CD4-positive, alpha-beta T cell treated with Interleukin-21 for 1 hour (primary cell): ENCODE measurements at places on chromosomes 12 and 14.

GRCh38 chr12:112564160-112564784, 145.5 kb downstream of the PTPN11 start:
- no peak for DNase-seq

DNA sequence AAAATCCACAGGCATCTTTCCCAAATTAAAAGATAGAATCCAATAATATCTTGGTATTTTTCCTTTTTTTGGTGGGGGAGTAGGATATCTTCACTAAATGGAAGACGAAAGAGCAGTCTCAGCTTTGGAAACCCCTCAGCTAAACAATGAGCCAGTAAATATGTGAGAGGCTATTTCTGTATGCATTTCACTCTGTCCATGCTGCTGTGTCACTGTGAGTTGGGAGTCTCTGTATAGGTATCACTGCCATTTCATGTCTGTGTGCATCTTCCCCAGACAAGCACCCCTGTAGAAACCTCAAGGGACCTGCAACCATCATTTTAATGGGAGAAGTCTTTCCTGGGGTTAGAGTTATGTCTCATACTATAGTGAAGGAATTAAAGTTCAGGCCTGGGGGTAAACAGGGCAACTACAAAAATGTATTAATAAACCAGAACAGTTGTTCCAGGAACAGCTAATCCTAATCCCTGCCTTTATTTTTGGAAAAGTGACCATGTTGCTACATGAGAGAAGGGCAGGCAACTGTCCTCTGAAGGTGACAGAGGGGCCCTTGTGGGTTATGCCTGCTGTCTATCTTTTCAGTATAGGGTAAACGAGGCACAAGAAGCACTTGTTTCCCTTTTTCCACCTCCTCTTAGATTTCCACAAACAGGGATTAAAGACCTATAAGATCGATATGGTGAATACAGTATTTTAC, 11.3 kb upstream of the STAC3 start:
- no peak for DNase-seq

DNA sequence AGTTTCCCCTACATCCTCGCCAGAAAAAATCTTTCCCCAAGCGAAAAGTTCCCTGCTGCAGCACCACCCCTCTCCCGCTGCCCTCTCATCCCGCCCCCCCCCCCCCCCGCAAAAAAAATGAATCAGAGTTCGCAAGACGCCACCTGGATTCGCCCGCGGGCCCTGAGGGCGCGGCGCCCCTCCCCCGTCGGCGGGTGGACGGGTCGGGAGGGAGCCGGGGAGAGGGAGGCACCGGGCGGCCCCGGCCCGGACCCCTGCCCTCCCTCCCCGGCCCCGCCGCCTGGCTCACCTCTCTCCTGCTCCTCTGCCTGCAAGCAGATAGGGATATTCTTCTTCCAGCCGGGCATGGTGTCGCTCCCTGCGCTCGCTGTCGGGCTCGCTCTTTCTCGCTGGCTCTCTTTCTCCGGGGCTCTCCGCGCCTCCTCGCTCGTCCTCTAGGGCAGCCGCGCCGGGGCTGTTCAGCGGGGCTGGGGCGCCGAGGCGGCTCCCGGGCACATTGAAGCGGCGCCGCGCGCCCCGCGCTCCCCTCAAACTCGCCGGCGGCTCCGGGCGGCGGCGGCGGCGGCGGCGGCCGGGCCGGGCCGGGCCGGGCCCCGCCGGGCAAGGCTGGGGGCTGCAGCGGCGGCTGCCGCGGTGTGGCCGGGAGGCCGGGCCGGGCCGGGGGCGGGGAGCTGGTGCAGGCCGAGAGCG, 200.3 kb upstream of the CAND1 start:
- peak; percentile 28 for DNase-seq

DNA sequence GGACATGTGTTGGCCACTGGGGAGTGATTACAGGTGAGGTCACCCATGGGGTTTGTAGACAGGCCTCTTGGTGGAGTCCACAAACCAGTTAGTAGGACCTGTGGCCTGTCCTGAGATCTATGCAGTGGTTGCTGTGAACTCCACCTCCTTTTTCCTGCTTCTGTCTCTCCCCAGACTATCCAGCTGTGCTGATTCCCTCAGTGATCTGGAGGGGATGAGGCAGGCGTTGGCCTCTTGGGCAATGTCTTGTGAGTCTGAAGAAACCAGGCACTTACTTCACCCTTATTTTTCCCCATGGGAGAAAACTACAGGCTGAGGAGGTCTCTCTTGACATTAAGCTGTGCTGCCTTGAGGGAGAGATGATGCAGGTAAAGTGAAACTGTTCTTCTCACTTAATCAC, 257.2 kb upstream of the PRICKLE1 start:
- DNase-seq = no peak

- DNase-seq = no peak
Measured at GRCh38 chr12:79524507-79525148, 166.1 kb downstream of the PAWR start.

GRCh38 chr14:68768316-68768715, 24.6 kb downstream of the ZFP36L1 start:
- DNase-seq = no peak

DNA sequence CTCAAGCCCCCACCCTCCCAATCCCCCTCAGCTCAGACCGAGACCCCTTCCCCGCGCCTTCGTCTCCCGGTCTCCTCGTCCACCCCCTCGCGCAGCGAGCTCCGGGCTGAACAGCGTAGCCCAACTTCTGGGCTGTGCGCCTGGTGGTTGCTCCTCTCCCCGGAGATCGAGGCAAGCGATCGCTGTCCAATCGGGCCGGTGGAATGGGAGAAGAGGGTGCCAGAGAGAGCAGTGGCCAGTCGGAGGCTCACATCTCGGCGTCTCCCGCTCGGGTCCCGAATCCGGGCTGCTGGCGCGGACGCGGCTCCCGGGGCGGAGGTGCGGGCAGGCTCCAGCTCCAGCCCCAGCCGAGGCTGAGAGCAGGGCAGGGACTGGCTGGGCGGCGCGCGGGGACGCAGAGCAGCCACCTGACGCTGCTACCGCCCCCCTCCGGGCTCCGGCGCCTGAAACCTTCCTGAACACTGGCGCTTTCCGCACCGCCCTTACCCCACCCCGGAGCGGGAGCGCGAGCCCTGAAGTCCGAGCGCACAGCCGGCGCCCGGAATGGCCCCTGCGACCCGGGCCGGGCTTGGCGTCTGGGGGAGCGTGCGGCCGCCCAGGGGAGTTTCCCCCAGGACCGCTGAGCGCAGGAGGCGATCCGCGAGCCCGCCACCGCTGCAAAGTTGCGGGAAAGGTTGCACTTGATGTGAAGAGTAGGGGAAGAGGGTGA, 508 bp upstream of the KCNH5 start:
- no peak for DNase-seq

- DNase-seq = no peak
Measured at GRCh38 chr14:90674716-90675115, 141.5 kb downstream of the TTC7B start.

GRCh38 chr12:131087302-131087818, 133.7 kb downstream of the ADGRD1 start:
- no peak for DNase-seq

DNA sequence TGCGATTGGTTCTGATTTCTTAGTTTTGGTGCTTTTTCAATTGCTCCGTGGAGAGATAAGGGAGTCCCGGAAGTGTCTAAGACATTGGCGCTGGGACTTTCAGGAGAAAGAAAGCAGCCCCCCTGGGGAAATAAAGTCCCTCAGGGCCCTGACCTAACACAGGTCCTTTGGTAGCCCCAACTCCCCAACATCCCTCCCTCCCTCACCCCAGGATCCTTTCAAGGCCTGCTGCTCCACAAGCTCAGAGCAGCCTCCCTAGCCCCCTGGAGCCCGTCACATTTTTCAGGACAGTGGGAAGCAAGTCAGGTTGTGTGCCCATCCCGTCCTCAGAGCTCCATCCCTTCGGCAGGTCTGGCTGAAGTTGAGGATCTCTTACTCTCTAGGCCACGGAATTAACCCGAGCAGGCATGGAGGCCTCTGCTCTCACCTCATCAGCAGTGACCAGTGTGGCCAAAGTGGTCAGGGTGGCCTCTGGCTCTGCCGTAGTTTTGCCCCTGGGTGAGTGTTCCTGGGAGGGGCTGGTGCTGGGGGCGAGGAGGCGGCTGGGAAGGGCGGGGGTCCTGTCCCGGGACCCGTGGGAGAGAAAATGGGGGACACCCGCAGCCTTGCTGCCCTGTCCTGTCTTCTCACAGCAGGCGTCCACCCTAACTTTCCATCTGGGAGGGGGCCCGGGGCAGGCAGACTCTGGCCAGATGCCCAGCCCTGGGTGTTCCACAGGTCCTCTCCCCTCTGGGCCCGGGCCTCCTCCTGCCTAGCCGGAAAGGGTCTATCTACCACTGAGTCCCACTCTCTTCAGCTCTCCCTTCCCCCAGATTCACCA, 950 bp downstream of the IFI27 start:
- no peak for DNase-seq
